ENCODE measurements at places on chromosomes 5 and 9. TPM values are rescaled to one million over a fixed set of nuclear protein-coding genes. Genes with fewer than 3 reads are reported as not detected.

Gene ARHGAP26
- total RNA-seq, result 33.8 TPM

Gene IL9
- total RNA-seq, result not detected

Gene PDGFRB
- 60.2 TPM for total RNA-seq

Gene PCDHB9
- 1.8 TPM for total RNA-seq

Gene FOXD4L6
- total RNA-seq, result 0.51 TPM

Gene INSL6
- not detected for total RNA-seq

DNA sequence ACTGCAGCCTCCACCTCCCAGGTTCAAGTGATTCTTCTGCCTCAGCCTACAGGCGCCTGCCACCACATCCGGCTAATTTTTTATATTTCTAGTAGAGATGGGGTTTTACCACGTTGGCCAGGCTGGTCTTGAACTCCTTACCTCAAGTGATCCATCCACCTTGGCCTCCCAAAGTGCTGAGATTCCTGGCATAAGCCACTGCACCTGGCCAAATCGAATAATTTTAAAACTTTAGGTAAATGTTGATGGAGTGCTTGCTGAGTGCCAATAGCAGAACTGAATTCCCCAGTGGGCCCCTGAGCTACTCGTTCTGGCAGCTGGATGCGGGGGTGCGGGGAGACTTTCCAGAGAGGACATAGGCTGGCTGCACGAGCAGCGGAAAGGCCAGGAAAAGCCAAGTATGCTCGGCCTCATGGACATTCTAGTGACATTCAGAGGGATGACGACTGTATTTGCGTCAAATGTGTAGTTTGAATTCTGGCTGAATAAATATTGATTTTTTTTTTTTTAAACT lies 16.8 kb downstream of the TRAF2 start:
- no peak overlapping the region for H3K4me3 ChIP-seq
- peak overlapping the region; percentile 50 for H3K27ac ChIP-seq
- H3K4me1 ChIP-seq, result no peaks in the 10 kb centered on the region
- no peak for DNase-seq
- no peaks in the 10 kb centered on the region for H3K36me3 ChIP-seq

GRCh38 chr9:112831969-112832368 lies 58.7 kb downstream of the SLC46A2 start:
- H3K27ac ChIP-seq, result no peak overlapping the region
- H3K27me3 ChIP-seq, result no peaks in the 10 kb centered on the region
- no peak for DNase-seq
- H3K36me3 ChIP-seq, result no peaks in the 10 kb centered on the region
- H3K4me3 ChIP-seq, result no peak overlapping the region

- H3K36me3 ChIP-seq, result no peaks in the 10 kb centered on the region
- no peak overlapping the region for H3K4me3 ChIP-seq
- DNase-seq, result no peak
- H3K4me1 ChIP-seq, result no peaks in the 10 kb centered on the region
These were observed 18.4 kb upstream of the FBP2 start for GRCh38 chr9:94612071-94612470.

DNA sequence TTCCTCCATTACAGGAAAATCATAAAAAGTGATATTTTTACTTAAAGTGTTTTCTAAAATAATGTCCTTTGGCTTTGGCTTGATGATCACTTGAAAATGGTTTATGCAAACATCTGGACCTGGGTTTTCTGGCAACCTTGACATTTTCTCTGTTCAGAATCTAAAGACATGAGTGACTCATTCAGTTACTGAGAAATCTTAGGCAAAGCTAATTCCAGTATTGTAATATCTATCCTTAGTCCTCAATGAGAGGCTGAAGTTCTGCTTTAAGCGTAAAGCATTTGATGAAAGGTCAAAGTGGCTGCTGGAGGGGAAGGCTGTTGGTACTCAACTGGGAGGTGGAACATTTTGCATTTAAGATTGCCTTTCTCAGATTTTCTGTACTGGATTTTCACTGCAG lies 2.3 kb downstream of the MAN2A1 start:
- H3K4me1 ChIP-seq, result no peaks in the 10 kb centered on the region
- H3K27ac ChIP-seq, result peak overlapping the region; percentile 94
- H3K4me3 ChIP-seq, result no peak overlapping the region

DNA sequence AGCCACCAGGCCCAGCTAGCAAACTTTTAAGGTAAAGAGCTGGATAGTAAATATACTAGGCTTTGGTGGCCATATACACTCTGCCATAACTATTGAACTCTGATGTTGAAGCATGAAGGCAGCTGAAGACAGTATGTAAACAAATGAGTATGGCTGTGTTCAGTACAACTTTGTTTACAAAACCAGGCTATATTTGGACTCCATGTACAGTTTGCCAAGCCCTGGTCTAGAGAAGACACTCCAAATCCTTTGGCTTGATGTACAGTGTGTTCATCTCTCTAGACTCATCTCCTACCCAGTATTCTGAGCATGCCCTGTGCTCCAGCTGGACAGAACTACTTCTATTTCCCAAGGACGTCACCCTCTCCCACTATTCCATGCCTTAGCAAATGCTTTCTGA lies 54.3 kb upstream of the MEGF10 start:
- H3K4me1 ChIP-seq, result no peaks in the 10 kb centered on the region
- H3K27me3 ChIP-seq, result no peaks in the 10 kb centered on the region
- H3K4me3 ChIP-seq, result no peak overlapping the region
- no peak for DNase-seq

Data from uterus (tissue), 4 donors.